Endothelial cell (in vitro differentiated cells): ENCODE measurements at places on chromosomes 3 and 15. TPM values are rescaled to one million over a fixed set of nuclear protein-coding genes. Genes with fewer than 3 reads are reported as not detected.

Gene USP3
- total RNA-seq: 33.5 TPM

Gene GPR27
- 0.80 TPM for total RNA-seq

Gene GXYLT2
- 1.8 TPM for total RNA-seq

Gene ECE2
- not detected for total RNA-seq

Gene SOX14
- 19.7 TPM for total RNA-seq

Gene SCAANT1
- total RNA-seq: not detected

Gene HES1
- total RNA-seq: 40.3 TPM

Gene PDHB
- 72.8 TPM for total RNA-seq

Gene FOXL2NB
- 13.2 TPM for total RNA-seq

DNA sequence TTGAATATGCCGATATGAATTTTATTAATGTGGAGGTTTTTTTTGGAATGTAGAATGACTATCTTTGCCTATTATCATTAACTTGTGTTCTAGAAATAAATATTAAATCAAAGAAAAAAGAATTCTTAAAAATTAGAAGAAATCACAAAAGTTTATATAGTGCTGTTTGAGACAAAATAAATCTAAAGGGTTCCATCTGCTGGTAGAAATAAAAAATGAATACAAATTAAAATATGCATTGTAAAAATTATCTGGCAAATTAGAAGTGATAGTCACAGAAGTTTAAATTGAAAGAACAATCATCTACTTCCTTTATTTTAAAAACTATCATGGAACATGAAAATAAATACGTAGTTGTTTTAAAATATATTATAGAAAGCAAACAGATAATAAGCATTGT lies 22.7 kb upstream of the ZBTB20 start:
- no peak for DNase-seq

GRCh38 chr3:187750513-187751123 lies 5.3 kb upstream of the BCL6 start:
- no peak for DNase-seq

GRCh38 chr3:58749948-58750347 lies 83.4 kb upstream of the FAM3D start:
- no peak for DNase-seq

GRCh38 chr15:74172701-74173379 lies 670 bp upstream of the ISLR start:
- DNase-seq: no peak

DNA sequence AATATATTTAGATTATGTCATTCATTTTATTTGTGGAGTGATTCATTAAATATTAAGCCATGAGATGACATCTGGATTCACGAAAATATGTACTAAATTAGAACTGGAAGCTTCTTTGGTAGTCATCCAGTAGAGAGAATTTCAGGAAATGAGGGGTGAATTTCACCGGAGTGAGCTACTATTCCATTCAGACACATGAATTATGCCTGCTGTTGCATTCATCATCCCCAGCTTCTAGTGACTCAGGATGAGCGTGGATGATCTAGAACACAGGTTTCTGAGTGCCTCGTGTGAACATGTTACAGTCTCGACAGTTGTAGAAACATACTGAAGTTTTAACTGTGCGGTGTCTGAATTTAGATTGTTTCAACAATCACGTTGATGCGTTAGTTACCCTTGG lies 42.9 kb upstream of the GABRG3 start:
- no peak for DNase-seq

GRCh38 chr3:54870423-54870822 lies 57.4 kb downstream of the LRTM1 start:
- no peak for DNase-seq

GRCh38 chr15:99951511-99951910 lies 218.3 kb upstream of the LYSMD4 start:
- no peak for DNase-seq

DNA sequence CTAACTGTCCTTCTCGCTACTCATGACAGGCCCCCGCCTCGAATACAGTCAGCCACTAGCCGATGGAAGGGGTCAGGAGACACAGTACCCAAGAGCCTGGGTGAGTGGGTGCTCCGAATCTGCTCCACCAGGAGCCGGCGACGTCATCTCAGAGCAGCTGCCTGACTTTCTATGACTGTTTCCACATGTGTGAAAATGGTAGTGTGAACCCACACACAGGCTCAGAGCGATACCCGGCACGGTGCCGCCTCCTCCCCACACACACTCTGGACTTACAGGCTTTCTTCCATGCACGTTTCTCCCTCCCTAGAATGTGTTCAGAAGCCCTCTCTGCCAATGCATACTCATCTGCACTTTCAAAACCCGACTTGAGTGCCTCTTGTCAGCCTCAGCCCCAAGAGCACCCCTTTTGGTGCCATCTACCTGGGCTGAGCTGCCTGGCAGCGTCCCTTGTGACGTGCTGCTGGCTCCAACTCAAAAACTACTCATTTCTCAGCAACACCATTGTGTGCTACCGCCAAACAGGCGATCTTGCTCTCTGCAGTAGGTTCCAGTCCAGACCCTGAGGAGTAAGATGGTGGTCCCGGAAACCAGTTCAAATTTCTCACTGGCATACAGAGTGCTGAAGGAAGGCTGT lies 29.7 kb downstream of the VGLL4 start:
- DNase-seq: no peak

DNA sequence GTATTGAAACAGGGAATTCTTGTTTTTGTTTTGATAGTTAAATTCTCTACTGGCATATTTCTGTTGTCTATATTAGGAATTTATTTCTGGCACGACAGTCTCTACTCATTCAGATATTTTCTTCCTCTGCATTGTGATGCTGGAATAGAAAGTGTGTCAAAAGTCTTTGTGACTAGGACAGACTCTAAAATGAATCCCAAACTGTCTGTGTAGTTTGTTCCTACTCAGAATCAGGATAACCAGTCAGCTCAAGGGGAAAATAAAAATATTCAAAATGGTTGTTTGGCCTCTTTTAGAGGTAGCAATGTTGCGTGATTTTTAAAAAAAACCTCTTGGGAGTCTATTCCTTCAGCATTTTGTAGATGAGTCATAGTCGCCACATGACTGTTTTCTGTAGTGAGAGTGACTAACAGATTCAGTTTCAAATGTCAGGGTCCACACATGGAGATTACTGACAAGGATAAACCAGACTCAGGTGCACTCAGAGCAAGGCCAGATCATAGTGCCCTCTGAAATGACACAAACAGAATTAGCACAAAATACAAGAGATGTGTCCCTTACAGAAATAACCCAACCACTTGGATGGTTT lies 13.1 kb downstream of the SLC7A14 start:
- DNase-seq: no peak

DNA sequence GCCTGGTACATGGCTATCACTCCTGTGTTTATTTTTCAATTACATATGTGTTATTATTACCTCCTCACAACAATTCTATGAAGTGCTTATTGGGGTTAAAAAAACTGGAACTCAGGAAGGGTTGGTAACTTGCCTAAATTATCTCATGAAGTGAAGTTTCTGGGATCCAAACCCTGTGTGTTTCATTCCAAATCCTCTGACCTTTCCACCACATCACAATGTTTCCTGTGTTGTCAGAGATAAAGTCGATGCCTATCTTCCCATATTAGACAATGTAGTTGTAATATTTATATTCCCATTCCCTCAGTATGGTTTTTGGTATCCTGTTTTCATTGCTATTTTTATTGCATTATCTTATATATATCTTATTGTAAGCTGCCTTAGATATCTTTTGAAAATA lies 269.1 kb upstream of the CFAP20DC start:
- DNase-seq: no peak

GRCh38 chr15:58546066-58546591 lies 114.3 kb downstream of the LIPC start:
- DNase-seq: no peak

- DNase-seq: no peak
Measured at GRCh38 chr15:86653344-86654197, 573.9 kb downstream of the AGBL1 start.

DNA sequence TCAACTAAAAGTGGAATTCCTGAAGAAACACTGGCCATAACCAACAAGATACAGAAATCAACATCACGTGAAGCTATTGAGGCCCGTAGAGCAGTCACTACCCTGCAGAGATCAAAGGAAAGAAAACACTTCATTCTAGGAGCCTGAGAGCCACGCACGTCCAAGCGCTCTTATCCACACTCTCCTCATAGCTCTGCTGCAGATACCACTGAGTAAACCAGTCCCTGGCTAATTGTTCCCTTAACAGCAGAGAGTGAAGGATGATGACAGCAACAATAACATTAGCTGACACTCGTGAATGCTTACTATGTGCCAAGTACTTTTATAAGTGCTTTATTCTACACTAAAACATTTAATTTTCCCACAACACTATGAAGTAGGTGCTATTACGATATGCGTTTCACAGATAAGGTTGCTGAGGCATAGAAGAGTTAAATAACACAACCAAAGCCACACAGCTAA lies 271.0 kb upstream of the GADL1 start:
- no peak for DNase-seq

GRCh38 chr3:31921837-31922236 lies 59.2 kb downstream of the OSBPL10 start:
- DNase-seq: no peak

GRCh38 chr3:114420072-114420471 lies 126.2 kb downstream of the TIGIT start:
- DNase-seq: no peak
